ENCODE measurements at places on chromosomes 13 and 19.

GRCh38 chr19:49497789-49498103 is 1.5 kb downstream of the RPS11 start:
- no peak for DNase-seq

- no peak for DNase-seq
Observed at GRCh38 chr13:30796132-30796572, 60.8 kb downstream of the ALOX5AP start.

DNA sequence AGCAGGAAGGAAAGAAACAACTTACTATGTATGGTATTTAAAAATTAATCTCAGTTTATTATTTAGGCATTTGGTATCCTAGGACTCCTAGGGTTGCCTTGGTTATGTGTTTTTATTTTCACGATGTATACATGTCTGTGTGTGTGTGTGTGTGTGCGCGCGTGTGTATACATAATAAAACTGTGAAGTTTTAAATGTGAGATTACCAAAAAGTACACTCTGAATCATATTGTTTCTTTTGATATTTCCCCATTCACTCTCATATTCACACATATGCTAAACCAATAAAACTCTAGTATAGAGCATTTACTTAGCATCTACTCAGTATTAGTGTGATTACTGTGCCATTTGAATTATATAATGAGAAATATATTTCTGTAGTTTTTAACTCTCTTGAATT is 30.8 kb upstream of the NDFIP2 start:
- no peak for DNase-seq

GRCh38 chr19:14361824-14362223 is 19.4 kb upstream of the ADGRE5 start:
- DNase-seq = no peak

GRCh38 chr19:53156850-53157249 is 2.0 kb downstream of the ZNF347 start:
- DNase-seq = no peak

GRCh38 chr13:103195762-103196161 is 129.5 kb upstream of the SLC10A2 start:
- DNase-seq = no peak

- no peak for DNase-seq
Observed at GRCh38 chr13:23899555-23899954, 2.3 kb upstream of the C1QTNF9B start.

DNA sequence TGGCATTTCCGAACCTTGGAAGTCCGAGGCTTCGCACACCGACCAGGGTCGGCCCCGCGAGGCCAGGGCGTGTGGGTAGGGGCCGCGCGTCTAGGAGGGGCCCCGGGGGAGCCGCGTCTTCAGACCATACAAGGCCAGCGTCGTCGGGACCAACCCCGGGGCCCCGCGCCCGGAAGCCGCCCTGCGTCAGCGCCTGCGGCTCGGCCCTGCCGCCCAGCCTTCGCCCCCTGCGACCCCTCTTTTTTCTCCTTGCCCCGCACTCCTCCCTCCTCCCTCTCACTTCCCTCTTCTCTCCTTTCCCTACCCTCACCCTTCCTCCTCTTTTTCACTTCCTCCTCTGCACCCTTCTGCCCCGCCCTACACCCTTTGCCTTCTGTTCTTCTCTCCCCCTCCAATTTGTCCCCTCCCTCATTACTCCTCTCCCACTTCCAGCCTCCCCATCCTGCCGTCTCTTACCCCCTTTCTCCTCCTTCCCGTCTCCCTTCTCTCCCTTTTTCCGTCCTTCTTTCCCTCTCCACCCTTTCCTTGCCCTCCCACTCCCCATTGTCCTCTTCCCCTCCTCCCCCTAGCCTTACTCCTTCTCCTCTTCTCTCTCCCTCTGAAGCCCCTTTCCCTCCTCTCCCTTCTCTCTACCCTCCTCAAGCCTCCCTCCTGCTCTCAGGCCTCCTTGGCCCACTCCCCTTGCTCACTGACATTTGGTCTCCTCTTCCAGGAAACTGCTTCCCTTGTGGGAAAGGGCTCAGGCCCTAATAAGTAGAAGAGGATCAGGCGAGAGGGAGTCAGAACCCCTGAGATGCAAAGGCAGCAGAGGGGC is 2.2 kb upstream of the PLEKHG2 start:
- DNase-seq = no peak

- no peak for DNase-seq
Observed at GRCh38 chr13:19597523-19597922, 35.9 kb upstream of the MPHOSPH8 start.

DNA sequence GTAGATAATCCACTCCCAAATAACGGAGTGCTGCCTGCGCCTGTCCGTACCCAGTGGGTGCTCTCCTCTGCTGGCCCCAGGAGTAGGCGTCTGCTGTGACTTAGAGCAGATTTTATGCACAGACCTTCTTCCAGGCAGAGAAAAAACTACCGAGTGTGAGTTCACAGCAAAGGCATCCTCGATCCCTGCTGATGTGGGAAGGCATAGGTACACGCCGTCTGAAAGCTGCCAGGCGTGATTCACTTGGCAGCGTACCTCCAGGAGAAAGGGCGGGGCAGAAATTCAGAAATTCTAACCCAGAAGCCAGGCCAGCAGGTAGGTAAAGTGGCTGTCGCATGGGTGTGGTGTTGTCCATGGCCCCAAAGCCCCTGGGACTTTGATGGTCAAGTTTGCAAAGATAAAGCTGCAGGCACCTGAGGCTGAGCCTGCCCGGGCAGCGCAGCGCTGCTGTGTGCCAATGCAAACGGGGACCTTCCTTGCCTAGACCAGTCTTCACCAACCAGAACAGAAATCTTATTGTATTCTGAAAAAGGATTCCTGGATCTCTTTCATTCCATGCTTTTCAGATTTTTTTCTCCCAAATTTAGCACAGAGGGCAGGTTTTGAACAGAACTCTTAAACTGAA is 36.3 kb downstream of the COL4A2 start:
- DNase-seq = no peak
